IPS DF 6.9 (cell line): ENCODE measurements at places on chromosomes 16 and 17.

GRCh38 chr17:901964-902363 lies 77.6 kb downstream of the NXN start:
- DNase-seq: no peak

DNA sequence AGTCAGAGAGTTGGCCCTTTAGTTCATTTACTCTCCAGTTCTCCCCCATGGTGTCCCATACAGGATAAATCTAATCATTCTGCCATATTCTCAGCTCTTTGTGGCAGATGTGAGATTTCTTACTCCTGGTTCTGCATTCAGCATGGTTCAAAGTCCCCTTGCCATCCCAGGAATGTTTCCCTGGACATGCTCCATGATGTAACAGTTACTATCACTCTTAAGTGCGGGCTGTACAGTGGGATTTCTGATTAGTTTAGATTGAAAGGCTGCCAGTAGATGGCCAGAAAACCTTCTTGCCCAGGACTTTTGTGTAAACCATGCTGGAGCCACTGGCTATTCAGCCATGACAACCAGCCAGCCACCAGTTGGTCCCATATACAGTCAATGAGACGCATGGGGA lies 10.4 kb downstream of the KRT37 start:
- DNase-seq: no peak

DNA sequence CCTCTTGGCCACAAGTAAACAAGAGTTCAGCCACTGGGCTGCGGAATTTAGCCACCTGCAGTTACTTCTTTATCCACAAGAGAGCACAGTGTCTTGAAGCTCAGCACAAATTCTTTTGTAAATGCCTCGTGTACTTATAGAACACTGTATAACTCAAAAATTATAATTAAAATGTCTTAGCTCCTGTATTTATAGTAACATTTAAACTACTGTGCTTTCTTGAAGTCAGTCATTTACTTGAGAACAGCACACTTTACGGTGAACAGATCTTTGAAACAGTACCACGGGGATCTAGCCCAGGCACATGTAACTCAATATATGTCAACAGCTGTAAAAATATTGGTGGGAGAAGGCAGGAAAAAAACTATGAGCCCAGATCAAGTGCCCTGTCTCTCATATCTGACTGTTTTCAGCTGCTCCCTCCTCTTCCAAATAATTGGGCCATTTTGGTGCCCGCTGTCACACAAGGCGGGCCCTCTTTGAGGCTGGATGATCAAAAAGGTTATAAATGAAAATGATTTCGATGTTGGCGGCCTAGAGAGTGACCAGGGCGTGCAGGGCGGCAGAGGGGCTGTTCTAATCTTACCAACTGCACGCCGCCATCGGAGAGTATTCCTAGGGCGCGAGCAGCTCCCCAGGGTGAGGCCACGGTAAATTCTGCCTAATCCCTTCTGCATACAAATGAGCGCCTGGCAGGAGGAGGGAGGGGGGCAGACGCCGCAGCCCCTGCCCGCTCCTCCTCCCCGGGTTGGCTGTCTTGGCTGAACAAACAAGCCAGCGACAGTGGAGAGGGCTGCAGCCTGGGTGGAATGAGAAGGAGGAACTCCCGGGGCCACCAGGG lies 183.2 kb downstream of the C16orf78 start:
- peak; percentile 39 for DNase-seq

- DNase-seq: no peak
These were observed 91.8 kb upstream of the TMEM132E start for GRCh38 chr17:34487626-34488025.

GRCh38 chr16:30342751-30343490 lies 12.2 kb downstream of the CD2BP2 start:
- DNase-seq: no peak

DNA sequence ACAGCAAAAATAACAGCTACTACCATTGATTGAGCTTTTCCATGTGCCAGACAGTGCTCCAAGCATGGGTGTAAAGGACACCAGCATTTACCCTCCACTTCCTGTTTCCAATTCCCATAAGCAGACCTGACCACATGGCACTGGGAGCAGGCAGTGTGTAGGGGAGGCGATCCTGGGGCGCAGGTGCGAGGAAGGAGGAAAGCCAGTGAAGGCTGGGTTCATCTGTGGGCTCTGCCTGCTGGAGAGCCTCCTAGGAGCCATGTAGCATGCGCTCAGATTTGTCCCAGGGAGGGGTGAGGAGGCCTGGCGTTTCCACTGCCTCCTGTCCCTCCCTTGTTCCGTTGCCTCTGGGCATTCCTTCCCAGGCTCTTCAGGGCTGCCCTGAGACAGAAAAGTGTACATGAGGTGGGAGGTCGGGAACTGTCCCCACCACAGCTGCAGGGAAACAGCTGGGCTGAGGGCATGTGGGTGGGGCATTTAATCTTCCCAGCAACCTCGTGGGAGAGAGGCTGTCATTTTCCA lies 56.6 kb downstream of the SNX20 start:
- DNase-seq: no peak

DNA sequence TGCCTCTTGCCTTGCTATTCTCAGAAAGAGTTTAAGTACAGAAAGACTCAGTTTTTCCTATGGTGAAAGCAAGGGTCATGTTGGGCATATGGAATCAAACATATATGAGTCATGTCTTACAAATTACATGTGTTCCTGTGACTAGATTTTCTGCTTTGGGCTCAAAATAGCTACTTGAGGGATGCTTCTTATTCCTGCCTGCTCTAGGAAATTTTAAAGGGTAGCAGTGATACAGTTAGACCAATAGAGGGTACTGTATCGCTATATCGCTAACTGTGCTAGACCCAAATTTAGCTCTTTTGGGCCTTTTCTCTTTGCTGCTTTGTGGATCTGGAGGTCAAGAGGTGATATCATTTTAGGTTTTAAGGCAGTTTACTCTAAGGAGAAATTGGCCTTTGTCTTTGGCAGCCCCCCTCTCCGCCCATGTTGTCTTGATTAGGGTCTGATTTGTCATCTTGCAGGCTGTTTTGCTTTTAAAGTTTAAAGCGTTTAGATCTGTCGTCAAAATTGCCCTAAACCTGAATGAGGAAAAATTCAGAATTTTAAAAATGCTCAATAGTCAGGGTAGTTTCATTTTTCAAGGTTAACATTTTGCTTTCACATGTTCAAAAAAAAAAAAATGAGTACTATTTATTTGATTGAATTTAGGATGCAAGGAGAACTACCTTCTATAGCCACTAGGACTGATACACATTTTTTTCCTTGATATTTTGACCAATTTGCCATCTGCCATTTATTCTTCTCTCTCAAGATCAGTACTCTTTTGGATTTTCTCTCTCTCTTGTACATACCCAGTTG lies 8.8 kb downstream of the NFATC3 start:
- no peak for DNase-seq

GRCh38 chr16:26830428-26831127 lies 236.1 kb upstream of the C16orf82 start:
- no peak for DNase-seq
